ENCODE measurements at places on chromosomes 6 and 20. TPM values are rescaled to one million over a fixed set of nuclear protein-coding genes. Genes with fewer than 3 reads are reported as not detected.

DNA sequence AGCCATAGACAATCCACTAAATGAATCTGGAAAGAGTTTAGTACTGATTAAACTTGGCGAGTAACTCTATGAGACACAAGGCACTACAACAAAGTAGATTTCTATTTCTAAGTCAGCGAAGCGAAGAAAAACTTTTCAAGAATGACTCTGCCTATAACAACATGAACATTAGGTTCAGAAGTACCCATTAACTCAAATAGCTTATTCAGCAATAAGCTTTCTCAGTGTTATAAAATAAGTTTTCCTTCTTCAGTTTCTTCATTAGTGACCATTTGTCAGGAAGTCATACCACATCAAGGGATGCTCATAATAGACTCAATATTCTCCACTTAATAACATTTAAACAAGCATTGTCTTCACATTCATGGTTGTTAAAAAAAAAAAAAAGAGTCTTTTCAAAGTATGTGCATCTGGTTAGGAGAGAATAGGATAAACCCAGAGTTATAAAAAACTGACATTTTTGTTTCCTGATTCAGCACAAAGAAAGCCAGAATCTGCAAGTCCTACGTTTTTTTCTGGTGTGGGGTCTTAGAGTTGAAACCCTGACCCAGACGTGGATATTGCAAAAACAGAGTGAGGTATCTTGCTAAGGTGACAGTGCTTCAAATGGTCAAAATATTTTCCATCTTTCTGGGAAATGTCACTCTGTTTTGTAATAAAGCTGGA is 148.2 kb upstream of the PREP start:
- no peak for DNase-seq

- no peak for DNase-seq
Measured at GRCh38 chr6:127570739-127571389, 6.1 kb upstream of the C6orf58 start.

- DNase-seq = peak; percentile 93
Measured at GRCh38 chr6:133587546-133588160, 301.3 kb upstream of the TCF21 start.

Gene PNLDC1
- 0.14 TPM for polyA plus RNA-seq

- peak; percentile 32 for DNase-seq
Measured at GRCh38 chr6:125814481-125814880, 23.7 kb downstream of the NCOA7 start.

DNA sequence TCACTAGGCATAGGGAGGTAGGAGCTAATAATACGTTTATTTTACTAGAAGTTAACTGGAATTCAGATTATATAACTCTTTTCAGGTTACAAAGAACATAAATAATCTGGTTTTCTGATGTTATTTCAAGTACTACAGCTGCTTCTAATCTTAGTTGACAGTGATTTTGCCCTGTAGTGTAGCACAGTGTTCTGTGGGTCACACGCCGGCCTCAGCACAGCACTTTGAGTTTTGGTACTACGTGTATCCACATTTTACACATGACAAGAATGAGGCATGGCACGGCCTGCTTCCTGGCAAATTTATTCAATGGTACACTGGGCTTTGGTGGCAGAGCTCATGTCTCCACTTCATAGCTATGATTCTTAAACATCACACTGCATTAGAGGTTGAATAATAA is 1.1 kb downstream of the HFE start:
- DNase-seq = peak; percentile 61

Measured in lung (tissue), 17 donors.